ENCODE measurements at places on chromosomes 4 and X.
A peak's percentile ranks its signal among the peaks of the same experiment; 100 is the strongest.

DNA sequence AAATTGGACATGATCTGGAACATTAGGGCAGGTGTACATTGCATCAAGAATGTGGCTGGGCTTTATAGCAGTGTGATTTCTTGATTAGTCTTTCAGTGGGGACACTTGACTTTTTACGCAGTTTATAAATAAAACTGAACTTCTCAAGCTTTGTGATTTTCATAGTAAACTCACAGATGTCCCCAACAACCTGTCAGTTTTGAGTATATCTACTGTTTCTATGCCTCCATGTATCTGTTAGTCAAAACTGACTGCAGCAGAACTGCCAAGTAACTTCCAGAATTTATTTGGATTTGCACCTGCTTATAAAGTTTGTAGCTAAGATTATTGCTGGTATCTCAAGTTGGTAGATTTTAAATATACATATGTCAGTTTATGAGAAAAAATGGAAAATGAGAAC is 20.0 kb downstream of the PTTG2 start:
- no peak for DNase-seq

- DNase-seq: peak; percentile 66
Observed at GRCh38 chr4:82721819-82722423, 76.7 kb downstream of the SCD5 start.

DNA sequence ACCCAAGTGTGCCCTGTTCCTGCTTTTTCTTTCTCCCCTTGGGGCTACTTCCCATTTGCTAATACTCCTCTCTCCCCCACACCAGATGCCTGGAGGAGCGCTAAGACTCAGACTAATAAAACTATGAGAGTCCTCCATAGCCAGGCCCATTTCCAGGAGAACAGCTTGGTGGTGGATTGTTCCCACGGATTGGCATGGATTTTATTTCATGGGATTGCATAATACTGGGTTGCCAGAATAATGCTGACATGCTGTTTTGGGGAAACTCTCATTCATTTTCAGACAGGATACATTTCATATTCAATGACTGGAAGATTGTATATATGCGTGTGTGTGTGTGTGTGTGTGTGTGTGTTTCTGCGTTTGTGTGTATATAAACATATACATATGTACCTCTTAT is 447.5 kb upstream of the PITX2 start:
- peak; percentile 18 for DNase-seq

GRCh38 chr4:99383399-99383798 is 30.9 kb upstream of the ADH1C start:
- no peak for DNase-seq

- no peak for DNase-seq
Observed at GRCh38 chr4:165384186-165384585, 5.4 kb downstream of the CPE start.

DNA sequence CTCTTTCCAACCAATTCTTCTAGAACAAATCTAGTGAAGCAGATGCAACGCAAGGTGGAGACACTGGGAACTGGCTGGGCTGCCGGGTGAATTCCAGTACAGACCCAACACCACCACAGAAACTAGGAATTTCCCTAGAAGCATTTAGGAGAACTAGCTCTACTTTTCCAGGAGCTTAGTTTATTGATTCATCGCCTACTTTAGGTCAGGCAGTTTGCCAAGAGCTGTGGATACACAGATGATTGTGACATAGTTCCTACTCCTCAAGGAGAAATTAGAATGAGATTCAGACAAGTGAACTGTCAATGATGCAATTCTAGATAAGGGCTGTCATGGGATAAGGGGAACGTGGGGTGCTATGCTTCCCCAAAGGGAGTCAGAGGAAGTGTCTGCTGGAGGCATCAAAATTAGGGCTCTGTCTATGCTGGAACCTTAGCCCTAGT is 350.0 kb downstream of the CAMK2D start:
- peak; percentile 81 for DNase-seq

DNA sequence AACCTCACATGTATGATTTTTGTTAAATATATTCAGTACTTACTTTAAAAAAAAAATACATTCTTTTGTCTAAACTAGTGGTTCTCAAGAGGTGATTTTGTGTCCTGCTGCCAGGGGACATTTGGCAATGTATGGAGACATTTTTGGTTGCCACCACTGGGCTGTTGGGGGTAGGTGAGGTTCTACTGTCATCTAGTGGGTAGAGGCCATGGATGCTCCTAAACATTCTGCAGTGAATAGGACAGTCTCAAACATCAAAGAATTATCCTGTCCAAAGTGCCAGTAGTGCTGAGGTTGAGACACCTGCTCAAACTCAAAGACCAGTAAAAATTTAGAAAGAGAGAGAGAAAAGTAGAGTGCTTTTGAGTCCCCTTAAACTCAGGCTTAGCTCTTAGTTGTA is 32.9 kb upstream of the PGM2 start:
- DNase-seq: peak; percentile 12

DNA sequence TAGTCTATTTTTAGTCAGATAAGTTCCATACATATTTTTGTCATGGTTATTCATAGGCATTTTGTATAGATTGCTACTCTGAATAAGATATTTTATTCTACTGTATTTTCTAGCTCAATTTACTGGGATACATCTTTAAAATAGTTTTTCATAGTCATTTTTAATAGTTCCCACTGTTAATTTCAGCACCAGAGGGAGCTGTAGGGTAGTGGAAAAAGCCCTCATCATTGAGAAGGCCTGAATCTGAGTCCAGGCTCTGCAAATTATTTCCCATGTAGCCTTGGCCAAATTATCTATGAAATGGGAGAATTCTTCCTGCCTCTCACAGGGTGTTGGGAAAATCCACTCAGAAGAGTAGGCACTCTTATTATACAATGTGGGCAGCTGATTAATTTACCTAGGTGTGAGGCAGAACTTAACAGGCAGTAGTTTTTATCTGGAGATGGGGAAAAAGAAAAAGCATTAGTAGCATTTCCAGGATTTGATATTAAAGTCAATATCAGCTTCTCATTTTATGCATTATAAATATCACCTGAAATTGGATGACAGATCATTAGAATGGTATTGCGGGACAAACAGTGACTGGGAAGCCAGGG is 102.9 kb upstream of the PAQR3 start:
- peak; percentile 39 for DNase-seq

- no peak for DNase-seq
Observed at GRCh38 chrX:115892056-115892708, 278.4 kb upstream of the AGTR2 start.

- no peak for DNase-seq
Observed at GRCh38 chr4:137961051-137961438, 281.1 kb downstream of the SLC7A11 start.

GRCh38 chrX:46330981-46331380 is 214.2 kb downstream of the ZNF674 start:
- no peak for DNase-seq

GRCh38 chrX:123424546-123424945 is 240.5 kb downstream of the GRIA3 start:
- DNase-seq: peak; percentile 68

DNA sequence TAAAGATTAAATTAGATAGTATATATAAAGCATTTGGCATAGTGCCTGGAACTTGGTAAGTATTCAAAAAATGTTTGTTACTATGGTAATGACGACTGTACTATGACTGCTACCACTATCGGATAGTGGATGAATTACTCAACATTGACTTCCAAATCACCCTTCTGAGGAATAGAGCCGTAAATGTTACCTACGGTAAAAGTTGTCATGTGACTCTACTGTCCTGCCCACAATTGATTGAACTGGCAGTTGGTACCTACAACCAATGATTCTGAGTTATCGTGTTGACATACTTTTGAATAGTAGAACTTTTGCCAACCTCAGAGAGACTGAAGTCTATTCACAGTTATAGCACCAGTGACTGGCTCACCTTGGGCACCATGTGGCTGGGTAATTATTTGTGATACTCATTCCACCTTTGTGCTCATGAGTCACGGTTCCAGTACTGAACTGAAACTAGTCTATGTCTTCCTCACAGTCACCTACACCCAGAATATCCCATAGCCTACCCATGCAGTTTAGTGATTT is 185.5 kb upstream of the PITX2 start:
- peak; percentile 66 for DNase-seq

DNA sequence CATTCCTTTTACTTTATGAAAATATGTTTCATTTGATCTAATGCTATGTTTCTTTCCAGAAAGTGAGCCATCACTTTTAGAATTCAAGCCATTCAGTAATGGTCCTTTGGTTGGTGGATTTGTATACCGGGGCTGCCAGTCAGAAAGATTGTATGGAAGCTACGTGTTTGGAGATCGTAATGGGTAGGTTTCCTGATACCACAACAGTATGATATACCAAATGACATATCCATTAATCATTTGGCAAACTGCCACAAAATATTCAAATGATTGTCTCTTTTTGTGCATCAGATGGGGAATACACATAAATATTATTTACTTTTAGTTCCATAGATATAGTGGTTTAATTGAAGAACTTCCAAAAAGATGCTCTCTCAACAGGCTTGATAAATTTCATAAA is 68.2 kb downstream of the HHIP start:
- DNase-seq: no peak

GRCh38 chr4:54727346-54727745 is 69.6 kb downstream of the KIT start:
- no peak for DNase-seq

GRCh38 chrX:9995855-9996339 is 28.7 kb downstream of the CLDN34 start:
- DNase-seq: peak; percentile 69
